ENCODE measurements at places on chromosomes 5 and 9.

DNA sequence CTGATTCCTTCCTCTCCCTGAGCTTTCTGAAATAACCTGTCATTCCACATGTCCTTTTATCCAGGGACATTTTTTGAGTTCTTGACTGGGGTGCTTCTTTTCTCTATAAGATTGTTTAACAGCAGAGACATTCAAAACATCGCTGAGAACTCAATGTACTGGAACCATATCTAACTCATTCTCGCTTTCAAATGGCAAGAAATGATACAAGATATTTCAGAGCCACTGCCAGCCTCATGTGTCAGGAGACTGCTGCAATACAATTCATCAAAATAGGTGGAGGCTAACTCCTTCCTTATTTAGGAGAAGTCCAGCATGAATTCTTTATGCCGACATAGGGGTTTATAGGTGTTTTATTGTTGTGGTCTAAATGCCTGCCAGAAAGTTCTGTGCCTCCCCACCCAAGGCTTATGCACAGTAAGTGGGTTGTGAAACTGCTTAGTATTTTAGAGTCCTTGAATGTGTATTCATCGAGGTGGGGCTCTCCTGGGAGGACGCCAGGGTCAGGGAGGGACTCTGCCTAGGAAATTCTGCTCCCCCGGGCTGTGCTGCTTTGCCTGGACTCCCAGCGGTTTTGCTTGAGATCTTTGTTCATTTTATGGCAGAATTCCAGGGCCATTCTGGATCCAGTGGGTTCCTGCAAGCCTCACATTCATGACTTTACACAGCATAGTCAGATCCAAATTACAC, 53.9 kb downstream of the ZNF474 start:
- peak; percentile 88 for DNase-seq

GRCh38 chr9:33860200-33860871, 43.4 kb downstream of the UBE2R2 start:
- DNase-seq, result no peak

- no peak for DNase-seq
Measured at GRCh38 chr5:72107131-72107900, at the start of gene MAP1B. MAP1B (plus strand) TSS chr5:72107475; CDS start chr5:72107532, 57 bp downstream.

DNA sequence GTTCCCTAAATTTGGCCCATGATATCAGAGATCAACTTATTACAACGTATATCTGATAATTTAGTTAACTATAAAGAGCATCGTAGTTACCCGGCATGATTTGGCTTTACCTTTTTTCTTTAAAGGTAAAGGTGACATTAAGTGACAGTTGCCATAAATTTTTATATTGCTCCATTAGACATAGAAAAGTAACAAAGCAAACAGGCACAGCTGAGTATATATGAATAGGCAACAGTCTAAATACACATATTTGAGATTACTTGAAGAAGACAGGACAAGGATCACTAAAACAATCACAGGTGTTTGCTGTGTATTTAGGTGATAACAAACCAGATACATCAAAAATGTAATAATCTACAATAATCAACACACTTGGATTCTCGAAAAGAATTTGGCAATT, 34.8 kb downstream of the RFX3 start:
- no peak for DNase-seq

- DNase-seq, result no peak
Measured at GRCh38 chr9:114165407-114166102, 10.2 kb downstream of the COL27A1 start.

- no peak for DNase-seq
Measured at GRCh38 chr5:139285651-139286392, 7.7 kb upstream of the MATR3 start.

DNA sequence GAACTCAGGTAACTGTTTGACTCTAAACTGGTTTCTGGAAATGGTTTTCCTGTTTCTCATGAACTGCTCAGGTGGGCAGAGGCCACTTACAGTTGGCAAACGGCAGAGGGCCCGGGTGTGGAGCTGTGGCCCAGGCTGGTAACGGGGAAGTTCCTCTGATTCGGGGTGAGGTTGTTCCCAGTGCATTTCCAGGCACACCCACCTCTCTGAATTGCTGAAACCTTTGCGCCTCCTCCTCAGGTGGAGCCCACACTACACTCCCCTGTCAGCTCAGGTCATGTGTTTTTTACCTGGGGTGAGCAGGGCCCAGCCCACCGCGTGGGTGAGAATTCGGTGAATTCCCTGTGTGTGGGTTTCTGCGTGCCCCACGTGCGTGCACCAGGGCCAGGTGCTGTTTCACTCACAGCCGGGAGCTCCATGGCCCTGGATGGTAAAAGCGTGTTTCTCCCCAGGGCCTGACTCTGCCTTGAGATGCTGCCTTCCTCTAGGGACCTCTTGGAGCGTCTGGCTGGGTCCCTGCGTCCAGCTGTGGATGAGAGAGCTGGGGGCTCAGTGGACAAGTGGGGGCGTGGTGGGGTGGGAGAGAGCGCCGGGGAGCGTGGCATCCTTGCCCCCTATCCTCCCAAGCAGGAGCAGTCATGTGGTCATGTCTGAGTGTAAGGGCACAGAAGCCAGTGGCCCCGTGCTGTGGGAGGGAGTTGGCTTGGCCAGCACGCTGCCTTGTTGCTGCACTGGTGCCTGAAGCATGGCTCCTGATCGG, 33.5 kb upstream of the LPCAT1 start:
- peak; percentile 56 for DNase-seq

GRCh38 chr9:100213730-100214477, 114.9 kb downstream of the INVS start:
- no peak for DNase-seq

DNA sequence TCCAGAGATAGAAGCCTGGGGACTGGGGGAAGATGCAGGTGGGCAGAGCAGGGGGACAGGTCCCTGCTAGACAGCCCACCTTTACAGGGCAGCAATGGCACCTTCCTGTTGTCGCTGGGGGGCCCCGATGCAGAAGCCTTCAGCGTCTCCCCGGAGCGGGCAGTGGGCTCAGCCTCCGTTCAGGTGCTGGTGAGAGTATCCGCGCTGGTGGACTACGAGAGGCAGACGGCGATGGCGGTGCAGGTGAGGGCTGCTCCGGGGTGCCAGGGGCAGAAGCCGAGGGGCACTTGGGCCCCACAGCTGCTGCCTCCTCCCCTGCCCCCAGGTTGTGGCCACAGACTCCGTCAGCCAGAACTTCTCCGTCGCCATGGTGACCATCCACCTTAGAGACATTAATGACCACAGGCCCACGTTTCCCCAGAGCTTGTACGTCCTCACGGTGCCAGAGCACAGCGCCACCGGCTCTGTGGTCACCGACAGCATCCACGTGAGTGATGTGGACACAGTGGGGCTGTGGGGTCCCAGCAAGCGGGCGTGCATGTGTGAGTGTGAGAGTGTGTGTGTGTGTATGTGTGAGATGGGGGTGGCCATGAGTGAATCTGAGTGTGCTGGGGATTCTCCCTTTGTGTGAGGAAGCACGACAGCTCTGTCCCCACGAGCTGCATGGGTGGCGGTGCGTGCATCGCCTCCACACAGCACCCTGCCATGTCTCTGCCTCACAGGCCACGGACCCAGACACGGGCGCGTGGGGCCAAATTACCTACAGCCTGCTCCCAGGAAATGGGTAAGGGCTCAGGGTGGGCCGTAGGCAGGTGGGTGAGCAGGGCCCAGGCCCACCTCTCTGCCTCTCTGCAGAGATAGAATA, 28.4 kb downstream of the CDHR2 start:
- DNase-seq, result no peak

DNA sequence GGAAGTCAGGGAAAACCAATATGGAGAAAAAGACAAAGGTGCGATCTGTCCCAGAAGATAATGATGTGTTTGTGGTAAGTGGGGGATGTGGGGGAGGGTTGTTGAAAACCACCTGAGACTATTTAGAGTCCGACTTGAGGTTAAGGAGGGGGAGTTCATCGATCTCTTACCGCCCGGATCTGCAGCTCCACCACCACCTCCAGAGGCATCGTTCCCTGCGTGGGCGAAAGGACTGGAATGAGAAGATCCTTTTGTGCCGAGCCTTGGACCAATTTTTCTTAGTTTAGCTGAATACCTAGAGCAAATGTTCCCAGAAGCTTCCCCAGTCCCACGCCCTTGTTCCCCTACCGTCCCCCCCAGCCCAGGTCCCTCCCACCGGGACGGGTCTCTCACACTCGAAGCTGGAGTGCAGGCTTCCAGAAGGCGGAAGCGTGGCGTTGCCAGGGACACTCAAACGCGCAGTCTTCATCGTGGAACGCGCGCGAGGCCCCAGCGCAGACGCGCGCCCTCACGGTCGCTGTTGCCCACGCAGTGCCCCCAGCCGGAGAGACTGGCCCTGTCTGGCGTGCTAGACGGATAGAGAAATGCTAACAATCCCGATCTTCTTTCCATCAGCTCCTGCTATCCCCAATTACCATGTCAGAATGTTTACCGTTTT, at the start of gene SPATA6L:
TSS of gene SPATA6L (minus strand) at position 439 of the 658 bp plus-strand sequence. CDS start at position 209, 230 bp downstream.
- DNase-seq, result no peak

GRCh38 chr5:147565524-147565923, 55.7 kb upstream of the DPYSL3 start:
- DNase-seq, result no peak

DNA sequence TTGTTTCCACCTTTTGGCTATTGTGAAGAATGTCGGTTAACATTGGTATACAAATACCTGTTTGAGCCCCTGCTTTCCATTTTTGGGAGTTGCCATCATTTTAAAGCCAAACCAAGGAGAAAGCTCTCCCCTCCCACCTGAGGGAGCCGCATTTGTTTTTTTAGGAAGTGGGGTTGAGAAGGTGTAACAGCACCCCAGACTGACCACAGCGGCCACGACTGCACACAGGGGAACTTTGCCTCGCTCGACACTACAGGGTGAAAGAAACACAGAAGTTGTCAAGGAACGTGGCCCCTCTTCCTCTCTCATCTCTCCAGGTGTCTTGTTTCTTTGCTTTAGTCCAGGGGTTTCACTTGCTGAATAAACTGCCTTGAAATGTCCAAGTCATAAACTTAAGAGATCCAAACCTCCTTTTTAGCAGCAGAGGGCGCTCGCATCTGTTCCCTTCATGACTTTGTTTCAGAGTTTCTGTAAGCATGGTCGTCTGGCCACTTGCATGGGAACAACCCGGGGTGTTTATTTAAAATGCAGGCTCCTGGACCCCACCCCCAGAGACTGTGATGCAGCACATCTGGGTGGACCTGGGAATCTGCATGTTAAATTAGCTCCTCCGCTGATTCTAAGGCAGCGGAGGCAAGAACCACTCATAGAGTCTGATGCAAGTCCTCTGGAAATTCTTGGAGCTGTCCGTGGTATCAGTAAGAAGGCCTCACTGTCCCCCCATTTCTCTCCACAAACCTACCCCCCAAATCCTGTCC, 2.1 kb upstream of the TTLL11 start:
- no peak for DNase-seq

DNA sequence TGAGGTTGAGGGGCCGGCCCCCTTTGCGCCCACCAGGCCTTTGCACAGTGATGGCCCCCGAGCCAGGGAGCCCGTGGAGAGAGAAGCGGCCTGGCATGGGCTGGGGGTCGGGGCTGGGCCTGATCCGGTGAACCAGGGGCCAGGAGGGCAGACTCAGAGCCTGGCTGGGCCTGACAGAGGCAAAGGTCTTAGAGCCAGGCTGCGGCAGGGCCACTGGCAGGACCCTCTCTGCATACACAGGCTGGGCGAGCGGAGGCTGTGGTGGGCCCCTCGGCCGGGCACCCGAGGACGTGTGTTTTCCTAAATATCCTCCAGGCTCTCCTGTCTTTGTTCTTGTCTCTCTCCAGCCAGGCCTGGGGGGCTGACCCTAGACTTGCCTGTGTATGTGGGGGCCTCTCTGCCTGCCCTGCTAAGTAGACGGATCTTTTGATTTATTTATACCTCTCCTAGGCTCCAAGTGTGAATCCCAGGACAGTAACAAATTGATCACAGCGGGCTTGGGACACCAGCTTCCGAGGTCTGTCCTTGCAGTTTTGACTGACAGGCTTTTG, 933 bp downstream of the NEK6 start:
- DNase-seq, result no peak

DNA sequence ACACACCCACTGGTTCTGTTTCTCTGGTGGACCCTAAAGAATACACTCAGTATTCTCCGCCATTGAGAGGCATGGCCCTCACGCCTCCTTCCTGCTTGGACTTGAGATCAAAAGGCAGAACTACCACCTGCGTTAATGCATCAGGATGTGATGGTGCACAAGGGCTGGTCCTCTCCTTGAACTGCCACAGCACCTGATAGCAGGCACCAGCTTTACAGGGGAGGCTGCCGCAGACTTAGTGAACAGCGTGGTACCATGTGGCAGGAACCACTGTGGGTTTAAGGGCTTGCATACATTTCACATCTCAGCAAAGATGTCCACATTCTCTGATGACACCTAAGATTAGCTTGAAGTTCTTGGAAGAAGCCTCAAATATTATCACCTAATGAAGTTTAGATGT, 208.7 kb downstream of the GADD45G start:
- peak; percentile 69 for DNase-seq

GRCh38 chr5:5716665-5717064, 294.2 kb downstream of the ICE1 start:
- no peak for DNase-seq

- DNase-seq, result no peak
Measured at GRCh38 chr9:118575341-118576070, 793.7 kb downstream of the BRINP1 start.
